ENCODE measurements at places on chromosomes 1 and 21.

- no peak for DNase-seq
Measured at GRCh38 chr1:143665606-143666005, 306.2 kb downstream of the FAM72C start.

DNA sequence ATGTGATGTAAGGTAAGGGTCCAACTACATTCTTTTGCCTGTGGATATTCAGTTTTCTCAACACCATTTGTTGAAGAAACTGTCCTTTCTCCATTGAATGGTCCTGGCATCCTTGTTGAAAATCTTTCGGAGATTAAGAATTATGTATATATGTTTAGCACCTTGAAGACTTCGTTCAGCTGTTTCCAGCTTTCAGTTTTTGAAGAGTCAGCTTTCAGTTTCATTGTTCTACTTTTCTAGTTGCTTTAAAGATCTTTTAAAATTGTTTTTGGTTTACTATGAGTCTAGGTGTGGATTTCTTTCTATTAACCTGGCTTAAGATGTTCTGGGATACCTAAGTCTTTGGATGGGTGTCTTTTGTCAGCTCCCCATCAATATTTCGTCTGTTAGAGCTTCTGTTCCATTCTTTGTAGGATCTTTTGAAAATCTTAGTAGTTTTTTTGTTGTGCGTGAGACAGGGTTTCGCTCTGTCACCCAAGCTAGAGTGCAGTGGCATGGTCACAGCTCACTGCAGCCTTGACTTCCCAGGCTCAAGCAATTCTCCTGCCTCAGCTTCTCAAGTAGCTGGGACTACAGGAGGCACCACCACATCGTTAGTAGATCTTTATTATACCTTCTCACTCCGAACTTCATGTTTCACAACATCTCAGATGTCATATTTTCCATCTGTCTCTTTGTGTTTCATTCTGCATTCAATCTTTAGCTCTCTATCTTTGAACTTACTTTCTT, 353.5 kb upstream of the B3GALT2 start:
- DNase-seq: no peak

GRCh38 chr1:66557157-66557556, 23.2 kb downstream of the SGIP1 start:
- DNase-seq: no peak

- DNase-seq: peak; percentile 87
Measured at GRCh38 chr1:67987046-67987799, 63.2 kb downstream of the DIRAS3 start.

GRCh38 chr21:38664841-38665240, 140.9 kb upstream of the ETS2 start:
- DNase-seq: no peak

DNA sequence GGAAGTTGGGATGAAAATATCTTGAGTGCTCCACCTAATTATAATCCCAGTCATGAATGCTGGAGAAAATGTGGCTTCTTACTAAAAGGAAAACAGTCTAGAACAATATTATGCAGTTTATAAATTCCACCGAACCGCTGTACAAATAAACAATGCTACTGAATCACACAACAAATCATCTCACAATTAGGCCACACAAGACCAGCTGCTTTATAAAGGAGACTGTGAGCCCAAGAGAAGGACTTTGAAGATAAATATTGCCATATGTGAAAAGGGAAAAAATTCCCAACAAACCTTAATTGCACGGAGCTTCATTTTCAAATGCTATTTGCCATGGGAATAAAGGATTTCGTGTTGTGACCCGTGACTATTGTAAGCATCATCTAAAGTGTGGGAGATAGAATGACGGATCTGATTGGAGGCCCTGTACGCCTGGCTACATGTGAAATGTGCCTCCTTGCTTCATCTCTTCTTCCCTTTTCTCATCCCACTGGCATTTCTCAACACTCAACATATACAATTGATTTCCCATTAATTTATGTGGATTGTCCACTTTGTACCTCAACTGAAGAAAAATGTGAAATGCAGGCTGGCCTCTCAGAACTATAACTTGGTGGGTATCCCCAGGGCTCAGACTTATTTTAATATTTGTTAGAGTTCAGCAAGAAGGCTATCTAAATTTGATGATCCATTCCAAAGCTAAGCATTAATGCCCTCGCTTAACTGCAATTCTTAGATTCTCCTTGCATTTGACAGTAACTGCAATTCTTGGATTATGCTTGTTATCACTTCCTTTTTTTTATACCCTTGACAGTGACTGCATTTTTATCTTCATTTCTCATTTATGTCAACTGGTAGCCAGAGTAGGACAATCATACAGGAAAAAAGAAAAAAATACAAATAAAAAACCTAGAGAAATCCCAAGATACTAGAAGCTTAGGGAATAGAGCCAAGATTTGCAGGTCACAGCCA, 122.3 kb downstream of the TGFB2 start:
- no peak for DNase-seq

DNA sequence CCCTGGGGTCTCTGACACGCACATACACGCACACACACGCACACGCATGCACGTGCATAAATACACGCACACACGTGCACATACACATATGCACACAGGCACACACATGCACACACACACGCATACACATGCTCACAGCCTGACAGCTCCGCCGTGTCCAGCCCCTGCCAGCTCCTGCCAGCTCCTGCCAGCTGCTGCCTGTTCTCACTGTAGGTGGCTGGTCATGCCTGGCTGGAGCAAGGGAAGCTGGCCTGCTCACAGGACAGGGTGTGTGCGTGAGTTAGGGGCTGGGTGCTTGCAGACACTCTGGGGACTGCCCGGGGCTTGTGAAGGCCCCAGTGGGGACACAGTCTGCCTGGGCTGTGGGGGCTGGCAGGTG, 4.9 kb downstream of the PLCH2 start:
- DNase-seq: no peak

DNA sequence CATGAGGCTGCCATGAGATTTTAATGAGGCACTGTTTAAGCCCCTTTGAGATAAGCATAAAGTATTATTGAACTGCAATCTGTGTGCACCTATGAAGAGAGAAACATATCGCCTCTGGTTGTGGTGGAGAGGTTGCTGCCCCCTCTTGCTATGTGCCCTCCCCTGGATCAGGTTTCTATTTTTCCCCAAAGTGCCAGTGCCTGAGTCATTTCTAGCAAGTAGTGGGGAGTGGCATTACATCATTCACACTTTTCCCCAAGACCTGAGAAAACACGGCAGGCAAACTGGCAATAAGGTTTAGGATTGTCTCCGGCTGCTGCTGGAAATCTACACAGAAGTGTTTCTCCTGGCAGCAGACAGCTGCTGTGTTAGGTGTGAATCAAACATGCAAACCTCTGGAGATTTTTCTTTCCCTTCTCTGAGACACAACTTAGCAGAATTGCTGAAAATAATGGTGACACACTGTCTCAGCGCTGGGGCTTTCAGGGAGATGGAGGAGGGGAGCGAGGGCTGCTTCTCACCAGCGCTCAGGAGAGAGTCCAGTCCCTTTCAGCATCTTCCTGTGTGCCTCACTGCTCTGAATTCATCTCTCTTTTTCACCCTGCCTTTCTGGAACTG, 13.7 kb upstream of the RGS16 start:
- DNase-seq: peak; percentile 64

DNA sequence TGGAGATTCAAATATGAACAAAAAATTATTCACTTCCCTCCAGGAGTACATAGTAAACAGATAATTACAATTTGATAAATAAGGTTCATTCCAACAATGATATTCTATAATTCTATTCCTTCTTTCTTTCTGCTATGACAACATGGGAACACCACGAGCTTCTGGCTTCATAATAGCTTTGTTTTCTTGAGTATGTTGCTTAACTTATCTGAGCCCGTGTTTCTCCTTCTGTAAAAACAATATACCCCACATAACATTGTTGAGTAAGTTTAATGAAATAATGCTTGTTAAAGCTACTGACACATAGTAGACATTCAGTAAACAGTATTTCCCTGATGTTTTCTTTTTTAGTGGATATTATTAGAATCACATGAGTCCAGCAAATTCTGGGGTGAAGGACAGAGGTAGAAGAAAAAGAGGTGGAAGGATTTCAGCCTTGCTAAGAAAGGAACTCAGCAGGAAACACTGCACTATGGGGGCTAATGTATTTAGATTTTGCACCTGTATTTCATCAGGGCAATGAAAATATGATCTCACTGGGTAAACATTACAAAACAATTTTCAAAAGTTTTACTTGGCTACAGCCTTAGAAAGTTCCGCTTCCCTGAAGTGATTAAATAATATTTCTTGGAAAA, 430.8 kb upstream of the C1orf87 start:
- DNase-seq: no peak

DNA sequence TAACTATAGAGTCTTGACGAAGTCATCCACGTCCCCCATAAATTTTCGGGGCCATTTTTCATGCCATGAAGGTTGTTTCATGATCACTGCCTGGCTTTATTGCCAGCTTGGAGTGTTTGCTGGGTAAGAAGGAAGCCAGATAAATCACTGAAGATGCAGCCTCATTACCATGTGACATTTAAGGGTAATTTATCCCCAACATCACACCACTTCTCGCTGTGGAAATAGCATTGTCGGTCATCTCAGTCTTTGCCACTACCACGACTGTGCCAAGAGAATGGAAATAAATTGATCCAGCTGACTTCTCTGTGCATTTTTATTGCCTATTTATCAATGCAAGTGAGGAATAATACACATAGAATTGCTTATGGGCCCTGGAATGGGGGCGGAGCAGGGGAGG, 617.9 kb downstream of the AJAP1 start:
- DNase-seq: no peak

- DNase-seq: no peak
Measured at GRCh38 chr21:45411810-45412206, 6.8 kb downstream of the COL18A1 start.

GRCh38 chr1:226215239-226215638, 8.2 kb upstream of the MIXL1 start:
- DNase-seq: no peak

DNA sequence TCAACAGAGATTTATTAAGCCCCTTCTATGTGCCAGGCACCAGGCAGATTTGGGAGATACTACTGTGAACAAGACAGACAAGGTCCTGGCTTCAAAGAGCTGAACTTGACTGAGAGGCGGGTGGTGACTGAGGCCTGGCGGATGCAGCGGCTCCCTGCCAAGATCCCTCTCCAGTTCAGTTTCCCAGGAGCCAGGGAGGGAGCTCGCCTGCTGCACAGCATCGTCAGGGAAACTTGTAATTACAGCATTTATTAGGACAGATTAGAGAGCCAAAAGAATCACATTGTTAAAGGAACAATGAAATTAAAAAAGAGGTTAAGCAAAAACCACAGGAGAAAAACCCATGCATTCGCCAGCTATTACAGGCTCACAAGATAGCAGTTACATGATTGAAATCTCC, 55.3 kb downstream of the ETS2 start:
- DNase-seq: no peak

GRCh38 chr1:50603274-50604271, 180.3 kb upstream of the DMRTA2 start:
- peak; percentile 88 for DNase-seq

GRCh38 chr1:153490272-153491051, 30.0 kb upstream of the S100A7 start:
- DNase-seq: peak; percentile 98

- no peak for DNase-seq
Measured at GRCh38 chr1:182410620-182411273, 10.3 kb upstream of the TEDDM1 start.
